ENCODE measurements at places on chromosomes 3 and 15.

- no peak for DNase-seq
Observed at GRCh38 chr3:156792945-156793344, 33.2 kb upstream of the LEKR1 start.

DNA sequence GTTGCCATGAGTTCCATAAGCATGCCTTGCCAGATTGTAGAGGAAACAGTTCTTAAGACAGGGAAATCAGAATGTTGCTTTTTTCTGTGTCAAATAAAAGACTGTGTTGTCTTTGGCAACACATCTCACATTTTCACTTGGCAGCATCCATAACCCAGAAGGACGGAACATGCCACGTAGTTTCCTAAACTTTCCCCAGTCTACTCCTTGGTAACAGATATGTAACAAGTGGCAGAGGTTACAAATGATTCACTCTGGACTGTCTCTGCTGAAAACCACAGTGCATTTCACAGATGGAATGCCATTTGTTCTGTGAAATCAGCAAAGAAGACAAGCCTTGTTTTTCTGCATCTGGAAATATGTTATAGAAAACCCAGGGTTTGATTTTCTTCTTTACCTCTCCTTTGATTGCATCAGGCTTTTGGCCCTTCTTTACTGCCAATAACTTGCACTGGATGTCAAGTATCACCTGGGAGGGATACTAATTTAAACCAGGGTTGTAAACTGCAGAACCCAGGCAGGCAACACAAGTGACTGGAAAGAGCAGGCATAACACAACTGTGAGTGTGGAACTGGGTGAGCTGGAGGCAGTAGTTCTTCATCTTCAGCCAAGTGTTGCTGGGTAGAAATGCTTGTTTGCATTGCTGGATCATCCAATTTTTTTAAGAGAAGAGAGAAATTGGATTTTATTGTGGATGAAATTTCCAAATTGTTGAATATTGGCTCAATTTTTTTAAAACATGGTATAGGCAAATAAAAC, 124.4 kb upstream of the FOXB1 start:
- no peak for DNase-seq

- DNase-seq, result no peak
Observed at GRCh38 chr3:24416224-24416623, 78.4 kb downstream of the THRB start.

DNA sequence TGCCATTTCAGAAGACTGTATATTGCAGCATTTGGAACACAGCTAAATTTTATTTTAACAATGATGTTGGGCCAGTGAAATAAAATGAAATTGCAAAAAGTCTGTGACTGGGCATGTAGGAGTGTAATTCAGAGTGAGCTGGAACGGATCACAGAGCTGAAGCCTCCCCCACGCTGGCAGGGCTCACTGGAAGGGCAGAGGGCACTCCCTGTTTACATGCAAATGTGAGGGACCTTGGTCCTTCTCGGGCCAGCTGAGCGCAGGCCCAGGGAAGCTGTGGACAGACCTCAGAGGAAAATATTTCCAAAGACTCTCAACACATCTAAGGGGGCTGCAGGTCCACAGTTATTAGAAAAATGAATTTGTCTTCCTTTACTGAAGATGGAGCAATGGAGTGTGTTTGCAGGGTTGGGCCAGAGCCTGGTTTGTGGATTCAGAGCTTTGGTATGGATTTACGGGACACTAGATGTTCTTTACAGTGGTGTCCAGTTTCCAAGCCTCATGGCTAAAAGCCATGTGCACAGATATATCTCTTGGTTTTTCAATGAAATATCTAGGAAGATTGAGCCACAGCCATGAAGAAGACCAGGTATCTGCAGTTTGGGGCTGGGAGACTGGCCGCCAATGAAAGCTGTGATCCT, 32.0 kb downstream of the TRPM1 start:
- DNase-seq, result no peak

All from cortex of kidney (tissue), 1 donor.